ENCODE measurements at places on chromosomes 11 and 22.

GRCh38 chr11:83521647-83522596 is 235.8 kb upstream of the CCDC90B start:
- no peak for ATAC-seq

GRCh38 chr22:27003297-27003696 is 345.9 kb downstream of the MIAT start:
- no peak for ATAC-seq

- ATAC-seq, result no peak
Observed at GRCh38 chr11:36109850-36110606, 166.2 kb downstream of the LDLRAD3 start.

DNA sequence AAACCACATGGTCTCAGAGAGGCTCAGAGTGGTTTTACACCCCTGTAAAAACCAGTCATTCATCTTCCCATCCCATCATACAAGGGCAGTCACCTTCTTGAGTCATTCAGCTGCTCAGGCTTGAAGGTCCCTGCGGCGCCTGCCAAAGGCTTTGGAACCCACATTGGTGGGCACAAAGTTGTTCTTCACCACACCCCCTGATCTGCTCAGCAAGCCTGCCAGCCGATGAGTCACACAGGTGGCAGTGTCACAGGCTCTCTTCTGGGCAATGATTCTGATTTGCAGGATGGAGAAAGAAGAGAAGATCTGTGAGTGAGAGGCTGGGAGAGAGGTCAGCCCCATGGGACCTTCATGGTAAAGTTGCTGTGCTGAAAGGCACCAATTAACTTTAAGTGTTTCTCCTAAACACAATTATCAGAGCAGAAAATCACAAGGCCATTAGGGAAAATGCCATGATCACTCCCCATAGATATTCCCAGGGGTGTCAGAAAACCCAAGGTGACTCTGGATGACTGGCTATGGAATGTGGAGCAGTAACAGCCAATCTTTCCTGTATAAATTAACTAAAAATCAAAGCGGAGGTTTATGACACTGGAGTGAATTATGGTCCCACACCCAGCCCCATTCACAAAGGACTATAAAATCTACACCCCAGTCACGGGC is 4.4 kb downstream of the CALCA start:
- ATAC-seq, result no peak

GRCh38 chr11:120270386-120270785 is 30.4 kb downstream of the POU2F3 start:
- ATAC-seq, result no peak

DNA sequence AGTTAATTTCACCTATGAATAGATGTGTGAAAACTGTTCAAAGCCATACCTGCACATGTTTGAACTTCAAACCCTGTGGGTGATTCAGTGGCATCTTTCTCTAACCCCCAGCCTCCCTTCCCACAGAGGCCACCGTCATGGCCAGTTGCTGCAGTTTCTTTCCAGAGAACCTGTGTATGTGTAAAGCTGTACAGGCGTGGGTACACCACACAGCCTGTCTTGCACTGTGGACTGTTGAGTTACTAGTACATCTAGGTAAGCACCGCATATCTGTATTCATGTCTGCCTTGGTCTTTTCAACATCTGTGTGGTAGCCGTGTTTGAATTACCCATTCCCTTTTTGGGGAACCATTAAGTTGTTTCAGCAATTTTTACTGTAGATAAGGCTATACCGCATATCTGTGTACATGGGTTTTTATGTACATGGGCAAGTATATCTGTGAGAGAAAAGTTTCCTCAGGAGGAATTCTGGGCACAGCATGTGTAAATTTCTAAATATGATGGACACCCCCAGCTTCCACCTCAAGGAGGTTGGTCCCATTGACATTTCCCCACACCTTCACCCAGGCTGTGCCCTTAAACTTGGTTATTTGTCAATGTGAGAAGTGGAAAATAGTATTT is 13.9 kb downstream of the NEAT1 start:
- peak; percentile 19 for ATAC-seq

- peak; percentile 29 for ATAC-seq
Observed at GRCh38 chr11:60905551-60906113, 753 bp downstream of the PRPF19 start.

DNA sequence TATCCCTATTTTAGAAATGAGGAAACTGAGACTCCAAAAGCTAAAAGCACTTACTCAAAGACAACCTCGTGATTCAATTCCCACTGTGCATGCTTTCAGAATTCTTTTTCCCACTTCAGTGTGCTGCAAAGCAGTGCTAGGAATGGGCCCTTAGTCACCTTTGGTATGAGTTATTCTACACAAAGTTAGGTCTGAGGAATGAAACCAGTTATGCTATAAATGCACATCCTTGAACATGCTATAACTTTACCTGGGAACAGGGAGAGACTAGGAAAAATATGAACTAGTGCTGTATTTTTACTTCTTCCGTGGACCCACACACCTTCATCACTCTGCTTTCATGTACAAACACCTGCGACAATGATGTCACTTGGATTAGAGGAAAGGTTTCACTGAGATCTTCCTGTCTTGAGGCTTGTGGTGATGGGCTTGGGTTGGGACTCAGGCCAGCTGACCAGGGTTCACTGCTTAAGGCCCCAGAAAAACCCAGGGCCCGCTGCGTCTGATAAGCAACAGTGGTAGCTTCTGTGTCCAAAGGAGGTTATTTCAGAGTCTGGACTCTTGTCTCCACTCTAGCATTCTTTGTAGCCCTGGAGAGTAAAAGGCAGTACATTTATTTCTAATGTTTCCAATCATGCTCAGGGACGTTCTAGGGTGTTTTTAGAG is 81.6 kb downstream of the ZC3H12C start:
- ATAC-seq, result no peak

DNA sequence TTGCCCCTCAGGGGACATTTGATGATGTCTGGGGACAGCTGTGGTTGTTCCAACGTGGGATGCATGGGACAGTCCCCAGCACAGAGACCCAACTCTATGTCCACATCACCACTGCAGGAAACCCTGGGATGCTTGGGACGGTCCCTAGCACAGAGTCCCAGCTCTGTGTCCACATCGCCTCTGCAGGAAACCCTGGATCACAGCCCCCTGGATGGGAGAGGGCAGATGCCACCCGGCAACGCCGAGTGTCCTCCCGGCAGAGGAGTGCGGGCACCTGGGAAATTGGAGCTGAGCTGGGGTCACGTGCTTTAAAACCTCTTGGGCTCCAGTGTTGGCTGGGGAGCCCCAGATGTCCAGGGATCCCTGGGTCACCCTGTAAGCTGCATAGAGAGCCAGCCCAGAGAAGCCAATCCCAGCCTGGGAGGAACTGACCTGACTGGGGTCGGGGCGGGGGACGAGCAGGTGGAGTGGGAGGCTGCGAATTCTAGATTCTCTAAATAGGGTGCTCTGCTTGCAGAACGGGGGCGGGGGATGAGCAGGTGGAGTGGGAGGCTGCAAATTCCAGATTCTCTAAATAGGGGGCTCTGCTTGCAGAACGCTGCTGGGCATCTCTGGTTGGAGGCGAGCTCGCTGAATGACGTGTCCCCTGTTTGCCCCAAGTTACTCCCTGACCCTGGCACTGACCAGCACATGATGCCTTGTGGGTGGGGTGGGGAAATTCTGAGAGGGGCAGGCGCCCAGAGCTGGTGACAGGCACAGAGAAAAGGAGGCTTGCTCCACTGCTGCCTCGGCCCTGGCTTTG is 1197.8 kb downstream of the BRD1 start:
- ATAC-seq, result no peak

DNA sequence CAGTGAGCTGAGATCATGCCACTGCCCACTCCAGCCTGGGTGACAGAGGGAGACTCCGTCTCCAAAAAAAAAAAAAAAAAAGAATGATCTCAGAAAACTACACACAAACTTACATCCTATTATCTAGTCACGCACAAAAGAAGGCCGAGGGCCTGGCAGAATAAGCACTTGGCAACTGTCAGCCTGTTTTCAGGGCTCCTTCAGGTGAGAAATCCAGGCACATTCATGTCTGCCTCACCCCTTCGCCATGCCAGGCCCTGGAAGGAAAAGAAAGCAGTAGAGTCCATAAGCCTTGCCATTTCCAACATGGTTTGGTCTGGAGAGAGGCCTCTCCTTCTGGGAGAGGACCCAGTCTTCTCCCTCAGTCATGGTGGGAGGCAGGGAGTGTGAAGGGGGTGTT is 30.9 kb downstream of the C11orf58 start:
- ATAC-seq, result no peak

DNA sequence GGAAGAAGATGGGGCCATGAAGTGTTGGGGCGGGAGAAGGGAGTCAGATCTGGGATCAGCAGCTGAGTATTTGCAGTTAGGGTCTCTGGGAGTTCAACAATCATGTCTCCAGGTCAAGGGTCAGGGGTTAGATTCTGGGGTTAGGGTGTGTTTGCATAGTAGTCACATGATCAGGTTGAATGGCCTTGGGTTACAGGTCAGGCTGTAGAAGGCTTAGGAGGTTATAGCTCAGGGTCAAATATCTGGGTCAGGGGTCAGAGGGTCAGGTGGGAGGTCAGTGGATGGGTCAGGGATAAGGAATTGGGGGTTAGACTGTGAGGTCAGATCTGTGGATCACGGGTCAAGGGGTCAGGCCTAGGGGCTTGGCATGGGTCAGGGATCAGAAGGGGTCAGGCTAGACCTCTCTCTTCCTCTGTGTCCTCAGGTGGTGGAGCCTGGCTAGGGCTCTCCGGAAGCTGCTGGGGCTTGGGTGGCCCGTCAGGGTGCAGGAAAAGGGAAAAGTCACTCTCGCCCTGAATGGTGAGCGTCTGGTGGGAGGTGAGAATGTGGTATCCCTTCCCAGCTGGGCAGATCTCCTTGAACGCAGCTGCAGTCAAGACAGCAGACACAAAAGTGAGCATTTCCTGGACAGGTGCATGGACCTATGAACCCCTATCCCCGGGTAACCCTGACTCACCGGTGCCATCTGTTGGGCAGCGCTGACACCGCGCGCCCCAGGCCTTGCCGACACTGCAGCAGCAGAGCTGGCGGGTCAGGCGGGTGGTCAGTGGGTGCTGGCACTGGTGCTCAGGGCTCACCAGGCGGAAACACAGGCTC is 6.4 kb downstream of the LTBP3 start:
- ATAC-seq, result peak; percentile 46

DNA sequence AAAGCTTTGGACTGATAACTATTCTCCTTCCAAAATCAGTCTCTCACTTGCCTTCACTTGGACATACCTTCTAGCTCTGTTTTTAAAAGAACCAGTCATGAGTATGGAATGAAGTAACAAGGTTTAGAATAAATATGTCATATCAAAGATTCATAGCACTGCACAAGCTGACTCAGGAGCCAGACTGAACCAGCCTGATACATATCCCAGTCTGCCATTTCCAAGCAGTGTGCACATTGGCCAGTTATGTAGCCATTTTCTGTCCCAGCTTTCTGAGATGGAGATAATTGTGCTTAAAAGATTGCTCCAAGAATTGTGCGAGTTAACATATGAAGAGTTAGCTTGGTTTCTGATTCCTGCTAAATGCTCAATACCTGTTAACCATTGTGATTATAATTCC is 311.3 kb downstream of the C11orf87 start:
- ATAC-seq, result no peak

DNA sequence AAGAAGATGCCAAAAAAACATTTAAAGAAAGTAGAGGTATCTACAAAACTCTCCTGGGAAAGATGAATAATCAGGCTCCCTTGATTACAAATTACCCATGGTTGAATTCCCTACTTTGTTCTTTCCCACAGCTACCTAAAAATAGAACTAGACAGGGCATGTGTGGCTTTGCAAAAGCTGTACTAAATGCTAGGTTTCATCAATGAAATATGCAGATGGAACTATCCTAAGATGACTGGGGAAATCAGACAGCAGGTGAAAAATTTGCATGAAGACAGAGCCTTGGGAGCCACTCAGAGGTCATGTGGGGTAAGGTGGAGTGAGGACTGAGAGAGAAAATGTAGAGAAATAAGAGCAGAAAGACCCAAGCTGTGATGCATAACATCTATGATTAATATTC is 14.7 kb downstream of the LAYN start:
- no peak for ATAC-seq

DNA sequence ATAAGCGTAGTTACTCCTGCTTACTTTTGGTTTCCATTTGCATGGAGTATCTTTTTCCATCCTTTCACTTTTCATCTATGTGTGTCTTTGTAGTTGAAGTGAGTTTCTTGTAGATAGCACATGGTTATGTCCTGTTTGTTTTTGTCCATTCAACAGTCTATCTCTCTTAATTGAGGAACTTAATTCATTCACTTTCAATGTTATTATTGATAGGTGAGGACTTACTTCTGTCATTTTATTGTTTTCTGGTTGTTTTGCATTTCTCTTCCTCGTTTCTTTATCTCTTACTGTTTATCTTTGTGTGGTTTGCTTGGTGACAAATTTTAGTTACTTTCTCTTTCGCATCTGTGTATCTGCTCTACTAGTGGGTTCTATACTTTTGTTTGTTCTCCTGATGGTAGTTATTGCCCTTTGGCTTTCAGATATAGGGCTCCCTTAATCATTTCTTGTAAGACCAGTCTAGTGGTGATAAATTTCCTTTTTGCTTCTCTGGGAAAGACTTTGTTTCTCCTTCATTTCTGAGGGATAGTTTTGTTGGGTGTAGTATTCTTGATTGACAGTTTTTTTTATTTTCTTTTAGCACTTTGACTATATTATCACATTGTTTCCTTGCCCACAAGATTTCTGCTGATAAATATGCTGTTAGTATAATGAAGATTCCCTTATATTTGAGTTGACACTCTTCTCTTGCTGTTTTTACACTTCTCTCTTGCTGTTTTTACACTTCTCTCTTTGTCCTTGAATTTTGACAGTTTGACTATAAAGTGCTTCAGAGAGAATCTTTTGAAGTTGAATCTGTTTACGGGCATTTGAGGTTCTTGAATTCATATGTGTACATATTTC is 9.0 kb upstream of the RAG1 start:
- ATAC-seq, result peak; percentile 90

- ATAC-seq, result no peak
Observed at GRCh38 chr22:24054356-24054755, 43.3 kb downstream of the CABIN1 start.

GRCh38 chr11:131703311-131703710 is 332.9 kb downstream of the NTM start:
- no peak for ATAC-seq

- peak; percentile 88 for ATAC-seq
Observed at GRCh38 chr11:3642071-3642951, 519 bp upstream of the ART5 start.

DNA sequence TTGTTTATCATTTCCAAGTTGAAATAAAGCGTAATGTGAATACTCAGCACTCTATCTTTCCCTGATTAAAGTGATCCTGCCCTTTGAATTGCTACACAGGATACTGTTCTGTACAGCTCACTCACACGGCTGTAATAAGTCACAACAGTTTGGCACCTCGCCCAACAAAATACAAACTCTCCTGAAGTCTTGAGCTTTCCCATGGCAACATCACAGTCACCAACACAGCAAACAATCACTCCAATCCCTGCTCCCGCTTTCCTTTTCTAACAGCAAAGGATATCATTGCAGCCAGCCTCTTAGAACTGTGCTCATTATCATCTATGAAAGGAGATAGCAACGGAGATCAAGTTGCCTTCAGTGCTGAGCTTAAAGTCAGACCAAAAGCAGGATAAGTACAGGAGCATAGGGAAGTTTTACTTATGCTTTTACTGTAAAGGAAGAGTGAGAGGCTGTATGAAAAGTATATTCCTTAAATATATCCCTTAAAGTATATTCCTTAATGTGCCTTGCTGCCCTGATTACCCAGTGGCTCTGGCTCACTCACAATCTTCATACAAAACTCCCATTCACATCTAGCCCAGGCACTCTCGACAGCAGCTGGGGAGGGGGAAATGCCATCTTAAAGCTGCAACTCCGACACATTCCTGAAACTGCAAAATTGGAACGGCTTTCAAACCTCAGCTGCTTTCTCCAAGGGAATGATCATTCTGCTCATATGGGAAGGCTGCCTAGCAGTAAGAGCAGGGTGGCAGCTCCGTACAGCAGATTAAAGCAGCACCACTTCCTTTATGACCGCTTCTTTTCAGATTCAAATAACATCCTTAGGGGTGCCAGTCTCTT is 35.8 kb downstream of the MAML2 start:
- ATAC-seq, result peak; percentile 23

Measured in activated T-helper 17 cell treated with anti-CD3 and anti-CD28 coated beads, Interleukin-2, amount 50 U/mL, for 72 hours (primary cell).